ENCODE measurements at places on chromosomes 3 and 15.

DNA sequence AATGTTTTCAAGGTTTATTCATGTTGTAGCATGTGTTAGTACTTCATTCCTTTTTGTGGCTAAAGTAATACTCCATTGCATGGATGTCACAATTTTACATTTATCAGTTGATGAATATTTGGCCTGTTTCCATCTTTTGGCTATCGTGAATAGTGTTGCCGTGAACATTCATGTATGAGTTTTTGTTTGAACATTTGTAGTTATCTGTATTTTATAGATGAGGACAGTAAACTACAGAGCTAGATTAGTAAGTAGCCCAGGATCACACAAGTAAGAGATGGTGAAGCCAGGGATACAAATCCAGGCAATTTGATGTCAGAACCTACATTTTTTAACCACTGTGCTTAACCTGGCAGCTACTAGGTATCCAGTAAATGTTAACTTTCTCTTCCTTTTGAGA, 63.2 kb downstream of the ASTE1 start:
- no peak for DNase-seq

DNA sequence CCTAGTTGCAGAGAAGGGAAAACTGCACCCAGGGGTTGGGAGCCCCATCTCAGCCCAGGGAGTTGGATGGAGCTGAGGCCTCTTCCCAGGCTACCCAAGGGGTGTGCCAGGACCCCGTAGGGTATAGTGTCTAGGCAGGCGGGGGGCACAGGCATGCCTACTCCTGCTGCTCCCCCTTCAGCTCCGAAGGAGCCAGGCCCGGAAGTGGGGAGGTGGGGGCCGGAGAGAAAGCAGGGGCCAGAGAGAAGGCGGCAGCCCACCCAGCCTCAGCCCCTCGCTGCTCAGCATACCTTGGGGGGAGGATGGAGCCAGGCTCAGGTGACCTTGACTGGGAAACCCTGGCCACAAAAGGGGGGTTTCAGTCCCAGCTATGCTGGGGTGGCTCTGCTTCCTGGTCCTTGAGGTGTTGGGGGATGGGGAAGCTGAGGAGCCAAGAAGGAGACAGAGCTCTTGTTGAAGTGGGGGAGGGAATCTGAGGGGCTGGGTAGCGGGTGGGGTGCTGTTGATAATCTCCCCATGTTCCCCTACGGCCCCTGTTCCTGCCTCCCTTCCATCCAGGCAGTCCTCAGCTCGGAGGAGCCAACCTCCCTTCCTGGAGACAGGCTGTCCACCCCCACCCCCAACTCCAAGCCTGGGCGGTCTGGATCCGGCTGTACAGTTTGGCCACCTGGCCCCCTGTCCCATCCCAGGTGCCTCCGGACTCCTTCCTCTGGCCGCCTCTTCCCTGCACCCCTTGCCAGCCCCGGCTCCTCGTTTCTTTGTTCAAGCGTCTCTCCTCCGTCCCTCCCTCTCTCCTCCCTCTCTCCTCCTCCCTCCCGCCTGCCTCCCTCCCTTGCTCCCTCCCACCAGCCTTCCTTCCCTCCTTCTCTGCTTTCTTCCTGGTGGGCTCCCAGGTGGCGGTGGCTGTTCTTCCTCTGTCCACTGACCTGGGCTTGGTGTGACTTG, 1.7 kb downstream of the SEMA3F start:
- DNase-seq, result no peak

- DNase-seq, result no peak
These were observed 740.2 kb downstream of the ROBO1 start for GRCh38 chr3:79027593-79027992.

GRCh38 chr3:184315543-184315867, 1.1 kb downstream of the EIF4G1 start:
- no peak for DNase-seq

Measured in pulmonary artery endothelial cell (primary cell).